Stimulated activated CD4-positive, alpha-beta T cell treated with anti-CD3 and anti-CD28 coated beads, Interleukin-1b, Interleukin-23, amount 100 ng/mL, for 1 hour (primary cell): ENCODE measurements at places on chromosomes 3 and 15.

- DNase-seq = no peak
These were observed 15.7 kb downstream of the C3orf52 start for GRCh38 chr3:112101916-112102315.

DNA sequence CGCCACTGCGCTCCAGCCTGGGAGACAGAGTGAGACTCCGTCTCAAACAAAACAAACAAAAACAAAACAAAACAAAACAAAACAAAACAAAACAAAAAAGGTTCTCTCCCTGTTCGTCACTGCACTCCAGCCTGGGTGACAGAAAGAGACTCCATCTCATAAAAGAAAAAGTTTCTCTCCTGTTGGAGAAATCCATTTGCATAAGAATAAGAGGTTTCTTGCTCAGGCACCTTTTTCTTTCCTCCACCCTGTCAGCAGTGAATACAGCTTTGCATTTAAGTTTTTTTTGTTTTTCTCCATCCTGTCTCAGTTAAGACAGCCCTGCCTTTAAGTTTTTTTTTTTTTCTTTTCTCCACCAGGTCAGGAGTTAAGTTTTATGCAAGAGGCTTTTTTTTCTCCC is 109.5 kb downstream of the DPH6 start:
- no peak for DNase-seq

DNA sequence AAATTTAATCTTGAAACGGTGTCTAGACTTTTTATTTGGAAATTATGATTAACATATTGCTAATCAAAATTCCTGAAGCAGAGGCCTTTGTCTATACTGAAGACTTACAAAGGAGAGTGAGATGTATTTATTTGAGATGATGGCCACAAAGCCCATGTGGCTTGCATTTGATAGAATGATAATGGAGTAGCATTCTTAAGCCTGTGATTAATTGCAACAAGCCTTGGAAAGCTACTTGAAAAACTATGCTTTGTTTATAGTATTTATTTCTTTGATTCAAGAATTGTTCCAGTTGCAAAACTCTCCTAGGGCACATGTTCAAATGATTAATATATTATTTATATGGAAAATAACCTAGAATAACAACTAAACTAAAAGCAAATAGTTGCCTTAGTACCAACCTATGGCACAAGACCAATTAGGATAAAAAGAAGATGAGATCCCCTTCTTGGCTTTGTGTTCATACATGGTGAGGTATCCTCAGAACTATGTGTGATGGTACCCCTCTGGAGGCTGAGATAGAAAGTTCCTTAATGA is 244.1 kb upstream of the TBL1XR1 start:
- DNase-seq = no peak

- DNase-seq = no peak
These were observed 43.6 kb downstream of the FOXB1 start for GRCh38 chr15:60047701-60048100.

GRCh38 chr15:89187986-89188514 is 33.3 kb downstream of the RLBP1 start:
- DNase-seq = no peak

- no peak for DNase-seq
These were observed 8.5 kb downstream of the GYG1 start for GRCh38 chr3:148999806-149000205.

- DNase-seq = no peak
These were observed 36.9 kb upstream of the LRIG1 start for GRCh38 chr3:66537735-66538134.

- no peak for DNase-seq
These were observed 215.6 kb downstream of the LPP start for GRCh38 chr3:188369526-188369925.

DNA sequence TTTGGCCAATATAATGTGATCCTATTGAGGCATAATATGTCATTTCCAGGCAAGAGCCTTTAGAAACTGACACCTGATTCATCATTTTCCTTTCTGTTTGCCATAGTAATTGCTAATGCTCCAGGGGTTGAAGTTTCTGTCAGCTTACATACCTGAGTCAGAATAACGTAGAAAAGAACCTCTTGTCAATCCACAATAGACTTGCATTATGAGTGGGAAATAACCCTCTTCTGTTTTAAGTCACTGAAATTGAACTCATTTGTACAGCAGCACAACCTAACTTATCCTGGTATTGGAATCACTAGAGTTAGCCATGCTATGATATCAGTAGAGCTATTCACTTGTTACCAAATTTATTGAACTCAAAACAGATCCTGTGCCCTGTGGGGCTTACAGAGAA is 101.7 kb upstream of the TP63 start:
- no peak for DNase-seq

DNA sequence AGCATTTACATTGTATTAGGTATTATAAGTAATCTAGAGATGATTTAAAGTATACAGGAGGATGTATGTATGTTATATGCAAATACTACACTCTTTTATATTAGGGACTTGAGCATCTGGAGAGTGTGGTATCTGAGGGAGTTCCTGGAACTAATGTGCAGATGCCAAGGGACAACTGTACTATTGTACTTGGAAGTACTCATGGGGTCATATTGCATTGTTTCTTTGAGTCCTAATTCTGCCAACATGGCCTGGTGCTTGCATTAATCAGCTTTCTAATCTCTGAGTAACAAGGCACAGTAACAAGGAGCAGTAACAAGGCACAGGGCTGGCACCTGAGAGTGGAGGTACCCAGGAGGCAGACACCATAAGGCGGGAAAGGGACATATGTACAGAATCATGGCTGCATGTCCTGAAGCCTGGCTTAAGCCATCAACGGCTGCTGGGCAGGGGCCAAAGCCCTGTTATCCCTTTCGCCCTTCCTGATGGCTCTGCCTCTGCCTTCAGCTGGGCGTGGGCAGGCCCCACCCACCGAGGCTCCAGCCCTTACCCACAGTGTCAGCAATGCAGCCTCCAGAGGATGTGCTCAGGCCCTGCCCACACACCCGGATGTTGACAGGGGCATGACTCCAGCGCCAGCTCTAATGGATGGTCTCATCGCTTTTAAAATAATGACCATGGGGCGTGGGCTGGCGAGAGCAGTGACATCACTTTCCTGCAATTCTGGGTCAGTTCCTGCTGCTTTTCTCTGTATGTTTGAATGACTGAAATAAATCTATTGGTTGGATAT is 22.9 kb downstream of the CEMIP start:
- no peak for DNase-seq

DNA sequence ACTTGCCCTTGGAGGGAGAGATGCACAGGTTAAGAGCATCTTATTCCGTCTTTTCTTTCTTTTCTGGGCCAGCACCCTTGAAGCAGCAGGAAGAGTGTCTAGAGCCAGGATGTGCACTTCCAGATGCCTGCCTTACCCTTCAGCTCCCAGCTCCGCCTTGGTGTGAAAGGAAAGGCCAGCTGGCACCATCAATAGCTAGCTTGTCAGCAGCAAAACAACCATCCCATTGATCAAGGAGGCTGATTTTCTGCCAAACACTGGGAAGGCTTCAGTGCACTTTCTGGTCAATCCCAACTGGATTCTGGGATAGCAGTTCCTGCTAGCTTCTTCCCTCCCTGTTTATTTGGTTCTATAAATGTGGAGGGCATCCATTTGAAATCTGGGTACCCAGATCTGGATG is 110.9 kb upstream of the GALNT15 start:
- no peak for DNase-seq

GRCh38 chr15:74873036-74873755 is at the start of gene SCAMP2:
SCAMP2 (minus strand) TSS chr15:74873365; CDS start chr15:74873255, 110 bp downstream.
- peak; percentile 76 for DNase-seq

DNA sequence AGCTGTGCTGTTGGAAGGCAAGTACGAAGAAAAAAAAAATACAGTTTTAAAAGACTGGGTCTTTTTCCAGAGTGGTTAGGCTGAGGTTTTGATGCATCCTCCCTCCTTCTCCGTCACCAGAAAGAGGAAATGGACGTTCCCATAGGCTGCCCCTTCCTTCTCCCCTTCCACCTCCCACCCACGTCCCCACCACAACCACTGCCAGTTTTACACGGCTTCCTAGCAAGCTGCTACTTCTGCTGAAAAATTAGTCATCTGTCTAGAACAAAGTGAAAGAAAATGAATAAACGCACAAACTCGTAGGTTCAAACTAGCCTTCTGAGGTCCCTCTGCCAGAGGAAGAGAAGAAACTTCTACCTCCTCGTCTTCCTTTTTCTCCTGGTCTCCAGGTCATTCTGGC is 71.6 kb upstream of the RPL35A start:
- no peak for DNase-seq

- no peak for DNase-seq
These were observed 85.0 kb upstream of the CNTN6 start for GRCh38 chr3:1007866-1008265.

GRCh38 chr3:135106445-135106844 is 311.4 kb downstream of the EPHB1 start:
- no peak for DNase-seq

DNA sequence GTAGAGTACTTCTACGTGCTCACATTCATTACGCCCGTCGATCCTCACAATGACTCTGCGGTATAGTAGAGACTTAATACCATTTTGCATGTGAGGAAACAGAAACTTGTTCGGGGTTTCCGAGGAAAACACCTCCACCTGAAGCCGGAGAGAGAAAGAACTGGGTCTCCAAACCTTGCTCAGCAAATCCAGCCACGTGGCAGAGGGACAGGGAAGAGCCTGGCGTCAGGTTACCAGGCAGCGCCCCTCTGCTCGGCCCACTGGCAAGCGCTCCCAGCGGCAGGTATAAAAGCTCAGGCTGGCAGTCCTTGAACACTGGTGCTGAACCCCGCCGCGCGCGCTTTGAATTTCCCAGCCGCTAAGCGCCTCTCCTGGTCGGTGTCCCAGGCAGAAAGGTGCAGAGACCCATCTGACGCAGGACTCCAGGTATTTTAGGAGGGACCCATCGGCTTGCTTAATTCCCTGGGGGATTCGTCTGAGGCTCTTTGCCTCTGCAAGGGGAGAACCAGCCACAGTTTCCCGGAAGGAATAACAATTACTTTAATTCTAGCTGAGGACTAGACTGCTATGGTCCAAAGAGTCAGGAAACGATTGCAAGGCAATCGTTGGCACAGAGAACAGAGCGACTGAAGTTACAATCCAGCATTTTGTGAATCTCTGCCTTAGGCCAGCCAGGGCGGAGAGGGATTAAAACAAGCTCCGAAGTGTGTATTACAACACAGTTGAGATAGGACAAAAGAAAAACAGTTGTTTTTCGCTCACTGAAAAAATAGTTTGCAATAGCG is at the start of gene C2CD4A:
TSS of gene C2CD4A (plus strand) at position 315 of the 785 bp plus-strand sequence. CDS start 637 bp downstream, outside the sequence.
- no peak for DNase-seq

- DNase-seq = no peak
These were observed 3.5 kb downstream of the TBL1XR1 start for GRCh38 chr3:177193688-177194268.

DNA sequence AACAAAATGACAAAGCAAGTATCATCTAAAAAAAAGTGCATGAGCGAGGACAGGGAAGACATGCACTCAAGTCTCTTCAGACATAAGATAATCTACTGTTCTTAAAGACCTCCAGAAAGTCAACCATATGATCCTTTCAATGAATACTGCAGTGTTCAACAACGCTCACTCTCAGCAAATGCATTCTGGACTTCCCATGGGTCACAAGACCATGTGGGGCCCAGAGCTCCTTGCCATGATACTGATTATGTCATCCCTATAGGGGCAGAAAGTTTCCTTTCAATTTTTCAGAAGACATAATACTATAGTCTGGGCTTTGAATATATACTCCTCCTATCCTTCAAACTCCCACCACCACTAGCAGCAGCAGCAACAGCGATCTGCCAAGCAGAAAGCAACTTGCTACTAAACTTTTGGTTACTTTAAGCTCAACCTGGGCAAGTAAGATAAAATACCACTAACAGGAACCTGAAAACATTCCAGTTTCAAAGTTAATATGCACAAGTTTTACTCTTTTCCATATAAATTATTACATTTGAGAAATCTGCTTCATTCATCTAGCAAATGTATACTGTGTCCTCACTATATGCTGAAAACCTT is 143.5 kb downstream of the ADAM10 start:
- no peak for DNase-seq

DNA sequence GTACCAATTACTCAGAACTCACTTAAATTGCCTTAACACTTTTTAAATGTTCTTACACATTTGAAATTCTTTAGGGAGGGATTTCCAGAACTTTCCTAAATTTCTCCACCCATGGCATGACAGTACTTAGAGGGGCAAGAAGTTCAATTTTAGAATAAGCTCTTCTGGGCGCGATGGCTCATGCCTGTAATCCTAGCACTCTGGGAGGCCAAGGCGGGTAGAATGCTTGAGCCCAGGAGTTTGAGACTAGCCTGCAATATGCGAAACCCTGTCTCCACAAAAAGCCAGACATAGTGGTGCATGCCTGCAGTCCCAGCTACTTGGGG is 10.6 kb downstream of the FAM131A start:
- no peak for DNase-seq

DNA sequence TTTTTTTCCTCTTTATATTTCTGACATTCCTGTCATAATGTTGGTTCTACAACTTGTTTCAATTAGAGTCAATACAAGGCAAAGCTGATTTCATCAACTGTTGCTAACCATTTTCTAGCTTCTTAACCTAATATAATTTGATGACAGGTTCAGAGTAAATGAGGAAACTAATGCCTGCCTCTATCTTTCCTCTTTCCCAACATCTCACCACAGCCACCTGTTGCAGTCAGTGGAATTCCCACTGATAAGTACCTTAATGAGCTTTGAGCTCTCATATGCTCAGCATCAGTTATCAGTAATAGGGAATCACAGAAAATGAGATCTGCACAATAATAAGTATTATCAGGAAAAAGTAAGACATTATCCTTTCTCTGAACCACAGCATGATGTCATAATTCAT is 241.9 kb downstream of the MEIS2 start:
- no peak for DNase-seq

DNA sequence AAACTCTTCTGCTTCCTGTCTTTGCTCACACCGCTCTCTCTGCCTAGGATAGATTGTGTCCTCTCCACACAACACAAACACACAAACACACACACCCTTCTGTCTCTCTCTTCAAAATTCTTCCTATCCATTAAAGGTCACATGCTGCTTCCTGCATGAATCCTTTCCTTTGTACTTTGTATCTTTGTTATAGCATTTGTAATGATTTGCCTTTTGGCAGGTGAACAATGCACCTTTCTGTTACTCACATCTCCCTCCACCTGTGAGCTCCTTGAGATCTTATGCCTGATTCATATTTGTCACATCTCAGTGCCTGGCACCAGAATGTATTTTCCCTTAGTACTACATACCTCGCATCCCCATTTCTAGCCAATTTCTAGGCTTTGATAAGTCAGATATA is 251.4 kb upstream of the UMPS start:
- DNase-seq = no peak

DNA sequence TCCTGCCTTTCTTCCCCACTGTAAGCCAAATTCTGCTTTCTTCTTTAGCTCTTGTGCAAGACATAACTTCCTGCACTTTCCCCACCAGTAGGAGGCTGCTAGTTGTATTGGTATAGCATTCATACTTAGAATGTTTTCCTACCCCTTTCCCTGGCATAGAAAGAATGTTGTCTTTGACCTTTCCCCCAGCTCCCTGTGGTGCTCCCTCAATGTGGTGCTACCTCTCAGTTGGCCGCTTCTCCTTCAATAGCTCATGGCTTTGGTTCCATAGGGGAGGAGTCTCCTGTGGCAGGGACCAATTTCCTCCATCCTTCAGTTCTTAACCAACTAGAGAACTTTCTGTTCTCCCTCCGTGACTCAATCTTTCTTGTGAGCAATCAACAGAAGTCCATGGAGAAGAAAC is 67.5 kb upstream of the AKAP13 start:
- DNase-seq = no peak

- DNase-seq = no peak
These were observed 48.9 kb downstream of the SUMF1 start for GRCh38 chr3:4418156-4418555.
